ENCODE measurements at places on chromosomes 12 and 14.

DNA sequence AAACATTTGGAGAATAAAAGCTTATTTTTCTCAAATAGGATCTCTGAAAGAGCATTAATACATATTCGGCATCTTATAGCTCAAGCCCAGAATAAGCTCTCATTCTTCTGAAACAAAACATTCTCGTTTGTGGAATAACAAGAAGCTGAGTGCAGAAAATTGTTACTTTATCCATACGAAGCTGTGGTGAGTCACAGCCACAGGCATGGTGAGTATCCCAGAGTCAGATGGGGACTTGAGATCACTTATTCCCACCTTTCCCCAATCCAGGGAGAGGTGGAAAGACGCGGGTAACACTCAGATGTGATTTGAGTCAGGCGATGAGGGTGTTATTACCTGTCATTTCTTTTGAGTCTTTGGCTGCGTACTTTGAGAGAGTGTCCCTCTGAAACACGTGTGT, 214.6 kb upstream of the TMEM132C start:
- no peak for DNase-seq

GRCh38 chr12:56457817-56458216, 3.4 kb upstream of the MIP start:
- no peak for DNase-seq

GRCh38 chr12:91355150-91356006, 172.8 kb upstream of the DCN start:
- peak; percentile 41 for DNase-seq

DNA sequence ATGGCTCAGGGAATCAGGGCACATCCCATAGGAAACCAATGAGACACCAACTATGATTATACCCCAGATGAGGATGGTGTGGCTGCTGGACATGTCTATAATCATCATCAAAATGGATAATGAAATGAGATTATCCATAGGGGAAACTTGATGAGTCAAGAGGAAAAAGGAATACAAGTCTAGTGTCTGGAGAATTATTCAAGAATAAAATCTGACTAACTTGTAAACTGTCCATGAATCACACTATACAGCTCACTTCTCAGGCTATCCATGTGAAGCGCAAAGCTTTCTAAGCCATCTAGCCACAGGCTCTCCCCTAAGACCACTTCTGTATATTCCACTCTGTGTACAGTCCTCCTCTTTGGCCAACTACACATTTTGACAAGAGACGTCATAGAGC, 52.5 kb downstream of the DUSP16 start:
- no peak for DNase-seq

- DNase-seq: no peak
Measured at GRCh38 chr14:94646481-94646880, 34.3 kb downstream of the SERPINA3 start.

DNA sequence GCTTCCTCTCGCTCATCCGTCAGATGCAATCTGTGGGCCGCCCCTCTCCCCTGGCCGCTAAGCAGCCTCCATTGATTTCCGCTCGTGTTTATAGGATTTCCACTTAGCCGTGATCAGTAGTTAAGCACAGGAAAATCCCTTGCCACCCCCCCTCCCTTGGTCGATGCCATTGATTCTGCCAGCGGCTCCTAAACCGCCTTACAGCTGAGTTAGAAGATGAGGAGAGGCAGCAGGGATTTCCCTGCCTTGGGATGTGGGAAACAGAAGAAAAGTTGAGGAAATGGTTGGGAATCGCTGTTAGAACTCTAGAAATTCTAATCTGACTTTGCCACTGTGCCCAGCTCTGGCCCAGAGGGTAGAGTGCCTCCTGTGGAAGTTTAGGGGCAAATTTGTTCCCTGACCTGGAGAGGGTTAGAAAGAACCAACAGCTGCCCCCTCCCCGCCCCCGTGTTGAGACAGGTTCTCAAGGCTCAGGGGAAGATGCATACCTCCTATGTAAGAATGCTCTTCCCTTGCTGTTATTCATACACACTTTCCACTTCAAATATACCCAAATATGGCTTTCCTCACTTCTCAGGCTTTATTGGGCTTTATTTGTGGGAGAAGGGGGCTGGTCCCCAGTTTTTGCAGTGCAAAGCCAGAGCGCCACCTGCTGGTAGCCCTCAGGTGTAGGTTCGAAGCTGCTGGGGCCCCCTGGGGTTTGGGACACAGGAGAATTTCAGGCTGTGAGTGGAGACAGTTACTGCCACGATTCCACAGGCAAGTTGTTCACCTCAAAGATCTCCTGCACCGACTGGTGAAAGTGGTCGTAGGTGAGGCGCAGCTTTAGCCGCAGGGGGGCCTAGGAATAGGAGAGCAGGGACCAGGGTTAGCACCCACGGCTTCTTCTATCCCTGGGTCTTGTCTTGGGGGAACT, 3.2 kb downstream of the THTPA start:
- DNase-seq: no peak

DNA sequence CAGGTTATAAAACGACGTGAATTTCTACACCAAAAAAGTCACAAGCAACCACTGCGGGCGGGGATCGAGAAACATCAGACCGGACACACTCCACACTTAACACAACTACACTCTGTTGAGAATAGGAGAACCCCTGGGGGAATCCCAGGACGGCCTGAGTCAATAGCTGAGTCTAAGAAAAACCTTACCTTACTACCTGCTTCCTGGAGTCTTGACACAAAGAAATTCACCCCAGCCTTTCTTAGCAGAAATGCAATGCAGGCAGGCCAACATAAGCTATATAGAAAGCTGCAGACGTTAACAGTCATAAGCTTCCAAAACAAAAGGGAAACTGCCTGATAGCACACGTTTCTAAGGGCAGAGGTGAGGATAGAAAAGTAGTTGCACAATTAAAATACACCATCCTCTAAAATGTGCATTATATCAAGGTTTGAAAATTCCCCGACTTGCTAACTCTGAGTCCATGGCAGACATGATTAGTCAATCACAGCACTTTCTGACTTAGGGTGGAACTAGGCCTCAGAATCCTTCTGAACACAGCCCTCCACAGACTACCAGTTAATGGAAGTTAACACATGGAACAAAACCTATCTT, 68.0 kb downstream of the CCDC88C start:
- DNase-seq: no peak

DNA sequence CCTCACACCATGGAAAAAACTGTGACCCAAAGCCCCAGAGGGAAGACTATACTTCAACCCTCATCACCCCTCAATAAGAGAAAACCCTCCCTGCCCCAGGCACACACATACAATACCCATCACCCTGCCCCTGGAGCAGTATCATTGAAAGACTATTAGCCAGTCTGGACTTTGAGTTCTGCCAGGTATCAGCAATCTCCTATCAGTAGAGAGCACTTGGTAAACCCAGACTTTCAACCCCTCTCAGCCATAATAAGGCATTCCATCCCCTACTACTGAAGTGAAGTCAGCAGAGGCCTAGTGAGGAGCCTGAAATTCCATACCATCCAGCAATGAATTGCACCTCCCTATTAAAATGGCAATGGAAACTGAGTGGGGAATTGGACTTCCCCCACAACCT, 16.4 kb upstream of the PRKD1 start:
- DNase-seq: no peak

DNA sequence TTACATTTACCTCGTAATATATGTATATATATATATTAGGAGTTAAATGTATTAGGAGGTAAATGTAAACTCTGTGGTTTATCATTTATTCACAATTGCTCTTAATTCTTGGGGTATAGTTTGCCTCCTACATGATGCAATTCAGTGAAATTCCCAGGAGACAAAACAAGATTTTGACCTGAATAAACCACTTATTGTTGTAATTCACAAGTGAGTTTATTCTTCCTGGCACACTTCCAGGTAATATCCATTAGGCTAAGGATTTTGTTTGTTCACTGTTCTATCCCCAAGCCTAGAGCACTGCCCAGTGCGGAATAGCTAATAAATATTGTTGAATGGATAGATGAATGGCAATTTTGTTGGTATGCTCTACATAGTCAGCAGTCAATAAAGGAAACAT, 3.0 kb downstream of the SMIM10L1 start:
- DNase-seq: no peak

GRCh38 chr14:77812028-77812427, 12.1 kb downstream of the ADCK1 start:
- no peak for DNase-seq

- no peak for DNase-seq
Measured at GRCh38 chr12:94141004-94141764, 7.2 kb upstream of the PLXNC1 start.

DNA sequence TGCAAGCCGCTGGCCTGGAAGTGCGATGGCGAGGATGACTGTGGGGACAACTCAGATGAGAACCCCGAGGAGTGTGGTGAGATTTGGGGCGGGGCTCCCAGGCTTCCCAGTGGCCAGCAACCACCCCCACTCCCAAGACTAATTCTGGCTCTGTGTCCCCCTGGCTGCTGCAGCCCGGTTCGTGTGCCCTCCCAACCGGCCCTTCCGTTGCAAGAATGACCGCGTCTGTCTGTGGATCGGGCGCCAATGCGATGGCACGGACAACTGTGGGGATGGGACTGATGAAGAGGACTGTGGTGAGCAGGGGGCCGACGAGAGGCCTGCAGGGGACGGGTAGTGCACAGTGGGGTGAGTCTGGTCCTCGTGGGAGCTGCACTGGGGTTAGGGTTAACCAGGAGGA, 12.1 kb upstream of the NXPH4 start:
- no peak for DNase-seq

- no peak for DNase-seq
Measured at GRCh38 chr12:57340104-57340503, 89.1 kb upstream of the STAC3 start.

DNA sequence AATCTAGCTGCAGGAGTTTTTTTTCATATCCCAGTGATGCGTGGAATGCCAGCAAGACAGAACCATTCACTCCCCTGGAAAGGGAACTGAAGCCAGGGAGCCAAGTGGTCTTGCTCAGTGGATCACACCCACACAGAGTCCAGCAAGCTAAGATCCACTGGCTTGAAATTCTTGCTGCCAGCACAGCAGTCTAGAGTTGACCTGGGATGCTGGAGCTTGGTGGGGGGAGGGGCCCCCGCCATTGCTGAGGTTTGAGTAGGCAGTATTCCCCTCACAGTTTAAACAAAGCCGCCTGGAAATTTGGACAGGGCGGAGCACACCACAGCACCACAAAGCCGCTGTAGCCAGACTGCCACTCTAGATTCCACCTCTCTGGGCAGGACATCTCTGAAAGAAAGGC, 86.9 kb upstream of the STXBP6 start:
- no peak for DNase-seq

DNA sequence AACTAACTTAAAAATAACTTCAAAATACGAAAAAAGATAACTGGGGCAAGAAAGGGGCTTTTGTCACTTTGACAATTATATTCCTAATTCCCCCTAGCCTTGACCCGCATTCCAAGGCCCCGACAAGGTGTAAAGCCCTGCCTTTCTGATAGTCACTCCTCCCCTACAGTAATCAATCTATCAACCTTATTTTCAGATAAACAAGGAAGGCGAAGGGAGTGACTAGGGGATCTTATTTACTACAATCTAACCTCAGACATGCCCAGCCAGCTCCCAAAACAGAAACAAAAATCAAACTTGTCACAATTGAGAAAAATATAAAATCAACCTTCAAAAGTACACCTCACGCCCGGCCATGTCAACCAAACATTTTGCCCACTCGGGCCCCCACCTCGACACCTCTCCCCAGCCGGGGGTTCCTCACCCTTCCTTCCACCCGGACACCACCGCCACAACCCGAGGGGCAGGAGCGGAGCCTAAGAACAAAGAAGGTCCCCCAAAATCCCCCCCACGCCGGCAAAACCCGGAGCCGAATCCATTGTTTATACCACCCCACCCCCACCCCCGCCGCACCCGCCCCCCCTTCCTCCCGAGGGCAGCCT, 562 bp downstream of the ZFYVE1 start:
- DNase-seq: no peak

GRCh38 chr12:105301696-105302095, 28.8 kb upstream of the C12orf75 start:
- DNase-seq: no peak

DNA sequence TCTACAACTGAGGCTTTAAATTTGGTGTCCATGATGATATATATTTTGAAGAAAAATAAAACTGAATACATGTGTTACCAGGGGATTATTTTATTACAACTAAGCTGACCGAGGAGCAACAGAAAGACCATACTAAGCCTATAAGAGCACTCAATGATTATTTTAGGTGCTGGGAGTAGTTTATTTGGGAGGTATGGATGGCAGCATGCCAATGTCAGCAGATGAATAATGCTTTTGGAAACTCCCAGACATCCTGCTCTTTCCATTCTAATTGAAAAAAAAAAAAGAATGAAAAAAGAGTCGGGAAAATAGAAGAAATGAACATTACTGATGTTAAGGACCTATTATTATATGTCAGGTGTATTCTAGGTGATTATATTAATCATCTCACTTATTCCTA, 441.2 kb downstream of the BTG1 start:
- DNase-seq: no peak

DNA sequence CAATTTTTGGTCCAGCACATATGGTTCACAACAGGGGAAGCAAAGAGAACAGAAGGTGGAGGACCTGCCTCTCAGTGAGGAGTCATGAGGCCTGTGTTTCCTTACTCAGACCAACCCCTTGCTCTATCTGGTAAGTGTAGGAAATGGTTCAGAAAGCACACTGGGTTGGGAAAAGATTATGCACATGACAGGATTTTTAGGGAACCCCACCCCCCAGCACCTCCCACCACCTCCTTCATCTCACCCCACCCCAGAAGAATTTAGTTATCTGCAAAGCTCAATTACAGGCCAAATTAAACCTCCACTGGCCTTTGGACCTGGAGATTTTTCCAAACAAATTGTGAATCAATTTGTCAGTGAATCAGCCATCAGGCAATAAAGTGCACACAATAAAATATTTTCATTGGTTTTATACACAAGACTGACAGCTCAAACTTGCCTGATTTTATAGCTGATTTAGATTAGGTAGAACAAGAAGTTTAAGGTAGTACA, 132.8 kb downstream of the DACT1 start:
- no peak for DNase-seq

- DNase-seq: no peak
Measured at GRCh38 chr12:111650912-111651311, 34.8 kb downstream of the BRAP start.

GRCh38 chr14:70731447-70732239, 77.7 kb downstream of the MAP3K9 start:
- no peak for DNase-seq

DNA sequence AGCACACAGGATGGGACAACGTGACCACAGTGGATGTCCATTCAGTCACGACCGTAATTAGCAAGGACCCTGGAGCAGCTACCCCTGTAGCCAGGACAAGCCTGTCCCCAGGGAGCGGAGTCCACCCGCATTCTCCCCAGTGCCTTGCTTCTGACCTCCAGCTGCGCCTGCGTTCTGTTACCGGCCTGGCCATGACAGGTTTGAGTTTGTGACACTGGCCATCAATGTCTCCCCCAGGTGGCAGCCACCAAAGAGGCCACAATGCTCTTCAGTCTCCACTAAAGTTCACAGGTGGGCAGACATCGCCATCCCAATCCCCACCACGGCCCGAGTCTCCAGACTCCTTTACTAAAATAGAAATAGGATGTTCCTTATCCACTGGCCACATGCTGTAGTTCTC, 96.7 kb downstream of the TMEM132D start:
- DNase-seq: no peak

All from NCI-H526 treated with DMSO at 0.1 percent for 48 hours (cell line).